ENCODE measurements at places on chromosomes 13 and 19.

GRCh38 chr19:43132696-43133095 is 50.2 kb upstream of the PSG2 start:
- no peak for DNase-seq

DNA sequence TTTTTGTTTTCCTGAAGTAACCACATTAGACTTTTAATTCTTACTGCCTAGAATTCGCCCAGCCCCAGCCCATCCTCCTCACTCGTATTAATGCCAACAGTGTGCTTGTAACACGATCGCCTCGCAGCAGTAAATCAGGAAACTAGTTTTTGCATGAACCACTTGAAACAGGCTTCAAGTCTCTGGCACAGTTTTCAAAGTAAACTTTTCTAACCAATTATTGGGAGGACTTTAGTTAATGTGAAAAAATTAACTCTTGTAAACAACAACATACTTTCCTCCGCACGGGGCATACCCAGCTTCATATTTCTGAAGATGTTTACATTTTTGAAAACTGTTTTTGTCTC is 39.2 kb downstream of the TNFRSF19 start:
- no peak for DNase-seq

DNA sequence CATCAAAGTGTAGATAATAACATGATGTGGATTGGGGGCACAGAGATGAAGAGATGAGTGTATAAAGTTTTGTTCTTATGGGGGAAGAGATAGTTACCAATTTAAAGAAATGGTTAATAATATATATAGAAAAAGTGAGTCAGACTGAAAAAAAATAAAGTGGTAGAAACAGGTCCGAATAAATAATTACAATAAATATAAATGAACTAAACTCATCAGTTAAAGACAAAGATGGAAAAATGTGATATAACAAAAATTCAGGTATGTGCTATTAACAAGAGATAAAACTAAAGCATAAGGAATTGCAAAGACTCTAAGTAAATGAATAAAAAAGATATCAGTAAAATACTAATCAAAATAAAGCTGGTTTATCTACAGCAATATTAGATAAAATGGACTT is 61.1 kb upstream of the KPNA3 start:
- no peak for DNase-seq

DNA sequence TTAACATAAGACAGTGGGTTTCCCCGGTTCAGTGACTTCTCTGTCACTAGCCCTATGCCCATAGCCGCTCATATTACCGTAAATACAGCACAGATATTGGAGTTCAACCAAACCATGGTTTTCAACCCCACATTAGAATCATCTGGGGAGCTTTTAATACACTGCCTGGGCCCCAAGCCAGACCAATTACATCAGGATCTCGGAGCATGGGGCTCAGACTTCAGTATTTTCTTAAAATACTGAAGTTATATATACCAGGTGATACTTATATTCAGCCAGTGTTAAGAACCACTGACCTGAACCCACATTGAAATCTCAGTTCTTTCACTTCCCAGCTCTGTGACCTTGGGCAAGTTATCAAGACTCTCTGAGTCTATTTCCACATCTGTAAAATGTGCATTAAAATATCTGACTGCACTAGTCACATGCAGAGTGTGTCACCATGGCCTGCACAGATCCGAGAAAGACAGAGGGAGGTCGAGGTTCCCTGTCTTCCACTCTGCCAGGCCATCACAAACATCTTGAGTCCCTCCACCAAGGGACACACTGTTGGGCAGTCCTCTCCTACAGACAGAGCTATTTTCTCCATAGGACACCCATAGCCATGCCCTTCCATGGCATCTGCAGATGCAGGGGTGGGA is 32.2 kb upstream of the IPO5 start:
- DNase-seq: no peak

- no peak for DNase-seq
Measured at GRCh38 chr13:42965281-42965680, 26.8 kb downstream of the EPSTI1 start.

DNA sequence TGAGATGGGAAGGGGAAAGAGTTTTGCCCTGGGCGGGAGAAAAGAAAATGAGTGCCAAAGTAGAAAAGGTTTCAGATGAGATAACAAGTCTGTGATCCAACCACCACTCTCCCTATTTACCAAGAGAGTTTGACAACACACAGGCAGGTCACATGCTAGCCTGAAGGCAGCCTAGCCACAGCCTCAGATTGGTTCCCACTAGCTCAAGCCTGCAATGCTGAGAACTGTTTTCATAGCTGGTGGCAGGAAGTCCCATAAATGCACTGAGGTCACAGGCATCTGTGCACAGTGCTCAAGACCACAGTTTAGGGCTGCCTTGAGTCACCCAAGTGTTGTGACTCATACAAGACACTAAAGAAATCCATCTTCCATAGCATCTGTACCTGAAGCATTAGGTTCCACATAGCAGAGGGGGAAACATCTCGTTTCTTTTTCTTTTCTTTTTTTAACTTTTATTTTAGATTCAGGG is 18.5 kb upstream of the POP4 start:
- DNase-seq: no peak

GRCh38 chr13:20174656-20175405 is 14.0 kb upstream of the GJA3 start:
- DNase-seq: peak; percentile 42

GRCh38 chr13:44436589-44437337 is 63.1 kb downstream of the SERP2 start:
- no peak for DNase-seq

DNA sequence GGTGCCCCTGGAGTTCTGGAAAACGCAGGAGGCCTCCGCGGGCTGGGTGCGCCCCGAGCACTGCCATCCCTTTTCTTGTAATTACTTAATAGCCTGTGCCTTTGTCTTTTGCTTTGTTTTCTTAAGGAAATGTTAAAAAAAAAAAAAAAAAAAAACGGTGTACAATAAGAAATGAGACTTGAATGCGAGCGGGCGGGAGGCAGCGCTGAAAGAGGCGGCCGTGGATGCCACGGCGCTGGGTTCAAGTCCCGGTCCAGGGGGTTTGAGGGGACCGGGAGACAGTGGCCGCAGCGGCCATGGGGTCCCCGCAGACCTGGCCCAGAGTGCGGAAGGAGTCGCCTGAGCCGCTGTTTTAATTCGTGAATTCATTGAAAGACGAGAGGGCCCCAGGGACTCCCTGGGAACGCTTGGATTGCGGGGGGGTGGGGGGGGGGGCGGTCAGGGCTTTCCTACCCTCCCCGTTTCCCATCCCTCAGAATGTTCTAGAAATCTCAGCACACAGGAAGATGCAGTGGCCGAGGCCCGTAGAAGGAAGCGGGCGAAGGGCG is 349.2 kb upstream of the ARGLU1 start:
- DNase-seq: no peak

DNA sequence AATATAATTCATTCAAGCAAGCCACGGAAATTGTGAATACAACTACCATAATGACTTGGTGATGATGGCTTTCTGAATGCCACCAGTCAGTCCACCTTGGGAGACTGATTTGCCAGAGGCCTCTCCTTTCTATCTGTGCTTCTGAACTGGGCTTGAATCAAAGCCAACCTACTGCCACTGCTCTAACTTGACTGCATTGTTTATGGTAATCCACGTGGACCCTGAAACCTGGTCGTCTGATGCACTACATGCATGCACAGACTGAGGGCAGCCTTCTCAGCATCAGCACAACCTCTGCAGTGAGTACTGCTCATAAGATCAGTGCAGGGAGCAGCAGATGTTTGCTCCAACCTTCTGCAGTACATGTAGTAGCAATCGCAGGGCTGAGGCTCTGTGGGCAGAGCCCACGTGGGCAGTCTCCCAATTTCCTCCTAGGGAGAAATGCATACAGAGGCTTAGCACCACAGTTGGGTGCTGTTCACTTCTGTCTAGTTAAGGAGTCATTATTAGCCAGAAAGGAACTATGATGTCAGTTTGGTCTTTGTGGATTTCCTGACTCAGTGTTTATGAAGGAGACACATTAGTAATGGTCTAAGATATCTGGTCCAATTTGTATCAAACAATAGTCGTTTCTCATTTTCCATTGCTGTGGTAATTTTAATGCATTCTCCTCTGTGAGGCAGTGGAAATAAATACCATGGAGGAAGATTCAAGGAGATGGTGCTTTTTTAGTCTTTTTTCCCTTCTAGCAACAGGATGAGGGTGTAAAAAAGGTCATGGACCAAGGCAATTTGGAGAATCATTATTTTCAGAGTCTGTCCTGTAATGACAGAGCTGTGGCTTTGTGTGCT is 82.5 kb downstream of the AKAP11 start:
- DNase-seq: no peak

- no peak for DNase-seq
Measured at GRCh38 chr13:65943024-65943423, 1287.1 kb downstream of the PCDH9 start.

- no peak for DNase-seq
Measured at GRCh38 chr13:102977471-102977870, 88.7 kb downstream of the SLC10A2 start.

GRCh38 chr19:44955505-44956439 is 592 bp downstream of the CLPTM1 start:
- no peak for DNase-seq

DNA sequence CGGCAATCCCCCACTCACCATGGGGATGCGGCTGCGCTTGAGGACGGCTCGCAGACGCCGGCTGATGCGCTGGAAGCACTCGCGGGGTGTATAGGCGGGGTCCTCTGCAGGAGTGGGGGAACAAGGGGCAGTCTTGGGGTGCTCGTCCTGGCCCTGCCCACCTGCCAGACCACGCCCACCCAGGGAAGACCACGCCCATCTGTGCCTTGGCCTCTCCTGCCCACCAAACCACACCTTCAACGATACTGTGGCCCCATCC is 6.7 kb downstream of the RNU6-9 start:
- DNase-seq: no peak

GRCh38 chr13:111039735-111040134 is 75.4 kb upstream of the ARHGEF7 start:
- no peak for DNase-seq

- no peak for DNase-seq
Measured at GRCh38 chr13:76499891-76500290, 386.3 kb downstream of the KCTD12 start.

- DNase-seq: no peak
Measured at GRCh38 chr19:1672038-1672768, 19.8 kb upstream of the TCF3 start.

DNA sequence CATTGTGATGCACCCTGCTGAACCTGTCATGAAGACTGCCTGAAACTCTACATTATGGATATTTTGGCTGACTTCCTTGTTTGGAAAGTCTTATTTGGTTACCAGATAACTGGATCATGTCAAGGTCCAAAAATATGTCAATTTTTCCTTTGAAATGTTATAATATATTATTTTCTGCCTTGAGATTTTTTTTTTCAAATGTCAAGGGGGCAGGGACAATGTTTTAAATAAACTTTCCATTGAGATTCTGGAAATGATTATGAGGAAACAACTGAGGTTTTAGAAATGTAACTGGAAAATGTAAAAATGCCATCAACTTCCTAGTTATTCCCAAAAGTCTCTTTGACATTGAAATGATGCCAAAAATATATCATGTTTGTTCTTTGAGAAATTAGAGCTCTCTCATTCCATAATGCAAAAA is 117.0 kb downstream of the RFC3 start:
- no peak for DNase-seq

GRCh38 chr13:21675095-21675991 is 4.5 kb downstream of the FGF9 start:
- DNase-seq: no peak

- no peak for DNase-seq
Measured at GRCh38 chr13:100881291-100881864, 206.8 kb upstream of the TMTC4 start.

- DNase-seq: no peak
Measured at GRCh38 chr13:104782741-104783140, 1716.5 kb upstream of the SLC10A2 start.

- no peak for DNase-seq
Measured at GRCh38 chr13:93325303-93326233, 99.0 kb downstream of the GPC6 start.

DNA sequence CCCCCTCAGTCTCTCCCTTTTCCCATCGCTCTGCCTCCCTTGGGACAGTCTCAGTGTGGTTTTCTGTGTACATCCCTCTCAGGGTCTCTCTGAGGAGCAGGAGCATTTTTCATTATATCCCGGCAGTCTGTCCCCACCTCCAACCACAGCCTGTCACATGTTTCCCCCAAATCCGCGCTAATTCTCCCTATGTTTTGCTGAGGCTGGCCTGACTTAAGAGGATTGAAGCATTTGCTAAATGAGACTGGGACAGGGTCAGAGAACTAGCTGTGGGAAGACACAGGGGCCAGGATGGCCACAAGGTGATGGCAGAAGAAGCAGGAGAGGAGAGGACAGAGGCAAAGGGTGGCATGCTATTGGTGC is 5.5 kb downstream of the TPRX1 start:
- DNase-seq: no peak

DNA sequence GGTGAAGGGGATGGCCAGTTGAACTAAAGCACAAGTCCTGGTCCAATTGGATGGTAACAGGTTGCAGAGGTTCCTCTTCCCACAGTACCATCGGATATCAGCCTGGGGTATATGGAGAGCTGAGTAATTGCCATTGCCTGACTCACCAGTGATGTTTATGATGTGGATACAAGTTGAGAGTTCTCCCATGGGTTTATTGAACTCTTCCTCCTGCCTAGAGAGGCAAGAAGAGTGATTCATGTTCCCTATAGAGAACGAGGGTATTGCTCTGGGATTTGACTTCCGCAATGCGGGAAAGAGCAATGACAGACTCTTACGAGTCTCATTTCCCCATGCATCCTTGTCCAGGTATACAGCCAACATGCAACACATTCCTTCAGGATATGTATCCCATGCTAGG is 111.3 kb upstream of the PCDH9 start:
- DNase-seq: no peak

GRCh38 chr19:15297416-15298224 is 34.7 kb downstream of the BRD4 start:
- DNase-seq: no peak

GRCh38 chr13:30051531-30052060 is 201.2 kb upstream of the UBL3 start:
- no peak for DNase-seq

- DNase-seq: no peak
Measured at GRCh38 chr19:7294558-7295212, 471 bp upstream of the INSR start.

DNA sequence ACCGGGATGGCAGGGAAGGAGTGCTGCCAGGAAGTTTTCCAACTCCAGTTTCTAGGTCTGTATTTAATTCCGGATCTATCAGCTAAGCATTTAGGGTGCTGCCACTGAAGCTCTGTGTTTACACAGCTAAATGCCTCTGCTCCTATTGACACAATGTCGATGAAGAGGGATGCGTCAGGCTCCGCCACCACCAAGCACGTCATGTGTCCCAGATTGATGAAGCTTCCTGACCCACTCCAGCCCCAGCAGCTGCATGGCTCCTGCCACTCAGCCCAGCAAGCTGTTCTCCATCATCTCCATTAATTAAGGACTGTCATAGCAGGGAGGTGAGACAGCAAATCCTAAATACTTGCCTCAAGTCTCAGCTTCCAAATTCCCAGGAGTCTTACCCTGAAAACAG is 435.2 kb upstream of the ZNF507 start:
- no peak for DNase-seq

DNA sequence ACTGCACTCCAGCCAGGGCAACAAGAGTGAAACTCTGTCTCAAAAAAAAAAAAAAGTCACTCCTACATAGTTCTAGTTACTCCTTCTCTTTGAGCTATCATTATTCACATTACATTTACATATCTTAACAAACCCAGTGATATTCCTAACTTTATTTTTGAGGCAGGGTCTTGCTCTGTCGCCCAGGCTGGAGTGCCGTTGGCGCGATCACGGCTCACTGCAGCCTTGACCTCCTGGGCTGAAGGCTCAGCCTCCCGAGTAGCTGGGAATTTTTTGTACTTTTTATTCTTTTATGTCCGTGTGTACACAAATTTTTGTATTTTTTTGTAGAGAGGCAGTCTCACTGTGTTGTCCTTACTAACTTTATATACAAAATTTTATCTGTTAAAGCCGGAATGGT is 587 bp upstream of the RPS15 start:
- DNase-seq: no peak

All from GM18507 (cell line).